T follicular helper cell (primary cell): ENCODE measurements at places on chromosomes 2 and 18.

GRCh38 chr2:17628349-17629261 is 88.1 kb downstream of the VSNL1 start:
- DNase-seq, result no peak

DNA sequence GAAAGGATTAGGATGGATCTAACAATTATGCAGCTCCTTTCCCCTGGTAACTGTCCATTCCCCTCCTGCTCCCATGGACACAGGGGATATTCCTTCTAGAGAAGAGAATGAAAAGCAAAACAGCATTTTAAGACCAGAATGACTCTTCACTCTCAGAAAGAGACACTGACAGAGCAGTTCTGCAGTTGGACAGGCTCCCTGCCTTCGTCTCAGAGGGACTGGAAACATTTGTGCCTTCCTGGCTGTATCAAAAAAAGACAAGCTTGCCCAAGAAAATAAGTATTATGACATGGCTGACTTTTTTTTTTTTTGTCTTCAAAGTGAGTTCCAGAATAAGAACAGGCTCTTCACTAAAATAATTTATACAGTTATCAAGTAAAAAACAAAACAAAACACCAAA is 9.5 kb downstream of the PID1 start:
- no peak for DNase-seq

DNA sequence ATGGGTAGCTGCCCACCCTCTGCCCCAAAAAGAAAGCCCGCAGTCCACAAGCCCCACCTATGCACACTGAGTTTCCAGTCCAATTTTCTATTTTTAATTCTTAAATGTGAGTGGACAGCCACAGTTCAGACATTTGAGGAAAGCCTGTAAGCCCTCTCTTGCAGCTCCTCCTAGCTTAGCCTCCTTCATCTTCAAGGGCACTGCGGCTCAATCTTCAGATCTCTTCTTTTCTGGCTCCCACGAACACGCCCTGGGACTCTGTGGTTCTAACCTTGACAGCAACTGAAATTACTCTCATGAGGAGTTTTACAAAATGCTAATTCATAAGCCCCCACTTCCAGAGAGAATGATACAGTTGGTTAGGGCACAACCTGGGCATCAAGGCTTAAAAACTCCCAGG is 144.0 kb downstream of the MSH2 start:
- no peak for DNase-seq

GRCh38 chr2:162928356-162928755 is 89.8 kb upstream of the KCNH7 start:
- no peak for DNase-seq

- DNase-seq, result no peak
Observed at GRCh38 chr2:64063454-64063853, 44.2 kb upstream of the VPS54 start.

DNA sequence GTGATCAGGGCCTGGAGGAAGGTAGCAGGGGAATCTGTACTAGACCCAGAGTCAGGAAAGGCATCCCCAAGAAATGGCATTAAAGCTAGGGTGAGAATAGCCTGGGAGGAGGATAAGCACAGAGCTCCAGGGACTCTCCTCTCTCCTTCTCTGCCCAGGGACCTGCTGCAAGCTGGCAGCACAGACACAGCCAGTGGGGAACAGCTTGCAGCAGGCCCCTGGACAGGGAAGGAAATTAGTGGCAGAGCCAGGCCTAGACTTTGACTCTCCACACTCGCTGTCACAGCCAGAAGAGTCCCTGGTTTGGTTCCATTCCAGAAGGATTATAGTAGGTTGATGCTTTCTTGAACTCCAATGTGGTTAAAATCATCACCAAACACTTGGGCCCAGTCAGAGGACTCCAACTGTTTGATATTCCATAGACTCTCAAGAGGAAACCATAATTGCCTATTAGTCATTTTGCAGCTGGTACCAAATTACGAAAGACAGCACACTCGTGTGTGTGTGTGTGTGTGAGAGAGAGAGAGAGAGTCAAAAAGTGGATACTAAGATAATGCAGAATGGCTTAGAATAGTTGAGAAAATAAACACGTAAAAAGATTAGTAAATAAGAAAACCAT is 95.5 kb upstream of the ATP8B1 start:
- DNase-seq, result no peak
